ENCODE measurements at places on chromosomes 7 and 10.

DNA sequence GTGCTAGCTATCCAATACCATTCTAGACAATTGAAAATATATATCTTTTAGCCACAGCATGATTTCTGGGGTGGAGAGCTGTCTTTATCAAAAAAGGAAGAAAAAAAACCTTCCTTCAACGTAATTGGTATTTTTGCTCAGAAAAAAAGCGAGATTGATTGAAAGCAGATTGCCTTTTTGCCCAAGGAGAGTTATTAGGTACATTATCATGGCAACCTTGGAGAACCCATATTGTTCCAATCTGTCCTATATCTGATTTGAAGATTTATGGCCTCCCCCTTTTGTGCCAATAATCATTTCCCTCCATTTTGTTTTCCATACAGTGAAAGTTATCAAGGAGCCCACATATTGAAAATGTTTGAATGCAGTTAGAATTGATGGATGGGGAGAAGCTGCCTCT is 544.5 kb downstream of the KCNMA1 start:
- DNase-seq, result no peak

GRCh38 chr7:4610768-4611467 is 71.2 kb upstream of the FOXK1 start:
- DNase-seq, result peak; percentile 53

- peak; percentile 91 for DNase-seq
Measured at GRCh38 chr10:3852147-3852904, 67.3 kb upstream of the KLF6 start.

GRCh38 chr7:70134029-70134770 is 535.9 kb downstream of the AUTS2 start:
- no peak for DNase-seq

GRCh38 chr10:122018491-122018890 is 29.5 kb downstream of the TACC2 start:
- no peak for DNase-seq

GRCh38 chr7:54883576-54883975 is 124.6 kb upstream of the SEC61G start:
- DNase-seq, result no peak

DNA sequence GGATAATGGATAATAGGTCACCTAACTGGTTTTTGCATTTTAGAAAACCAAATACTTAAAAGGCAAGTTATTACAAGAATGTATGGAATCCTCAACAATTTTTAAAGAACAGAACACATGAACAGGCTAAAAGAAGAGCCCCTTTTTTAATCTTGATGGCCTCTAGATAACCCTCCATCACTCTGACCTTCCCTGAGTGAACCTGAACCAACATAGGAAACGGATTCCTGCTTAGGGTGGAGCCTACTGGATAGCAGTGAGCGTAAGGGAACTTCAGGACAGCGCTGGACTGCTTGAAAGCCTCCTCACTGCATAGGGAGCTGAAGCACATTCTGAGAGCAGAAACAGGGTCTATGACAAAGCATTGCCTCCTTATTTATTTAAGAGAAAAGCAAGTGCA is 20.5 kb downstream of the TRPV5 start:
- DNase-seq, result no peak

DNA sequence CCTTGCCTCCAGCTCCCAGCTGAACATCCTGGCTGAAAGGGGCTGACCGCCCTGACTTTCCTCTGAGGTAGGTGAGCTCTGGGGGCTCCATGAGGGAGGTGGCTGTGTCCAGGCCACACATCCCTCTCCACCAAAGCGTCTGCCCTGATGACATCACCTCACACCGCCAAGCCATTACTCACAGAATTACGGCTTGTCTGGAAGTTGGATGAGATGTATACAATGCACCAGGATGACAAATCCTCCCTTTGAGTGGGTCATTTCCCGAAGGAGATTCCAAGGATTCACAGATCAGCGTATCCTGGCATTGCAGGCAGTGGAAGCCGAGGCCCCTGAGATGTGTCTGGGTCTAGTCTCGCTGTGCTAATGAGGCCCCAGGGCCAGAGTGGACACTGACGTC is 15.1 kb upstream of the RET start:
- no peak for DNase-seq

DNA sequence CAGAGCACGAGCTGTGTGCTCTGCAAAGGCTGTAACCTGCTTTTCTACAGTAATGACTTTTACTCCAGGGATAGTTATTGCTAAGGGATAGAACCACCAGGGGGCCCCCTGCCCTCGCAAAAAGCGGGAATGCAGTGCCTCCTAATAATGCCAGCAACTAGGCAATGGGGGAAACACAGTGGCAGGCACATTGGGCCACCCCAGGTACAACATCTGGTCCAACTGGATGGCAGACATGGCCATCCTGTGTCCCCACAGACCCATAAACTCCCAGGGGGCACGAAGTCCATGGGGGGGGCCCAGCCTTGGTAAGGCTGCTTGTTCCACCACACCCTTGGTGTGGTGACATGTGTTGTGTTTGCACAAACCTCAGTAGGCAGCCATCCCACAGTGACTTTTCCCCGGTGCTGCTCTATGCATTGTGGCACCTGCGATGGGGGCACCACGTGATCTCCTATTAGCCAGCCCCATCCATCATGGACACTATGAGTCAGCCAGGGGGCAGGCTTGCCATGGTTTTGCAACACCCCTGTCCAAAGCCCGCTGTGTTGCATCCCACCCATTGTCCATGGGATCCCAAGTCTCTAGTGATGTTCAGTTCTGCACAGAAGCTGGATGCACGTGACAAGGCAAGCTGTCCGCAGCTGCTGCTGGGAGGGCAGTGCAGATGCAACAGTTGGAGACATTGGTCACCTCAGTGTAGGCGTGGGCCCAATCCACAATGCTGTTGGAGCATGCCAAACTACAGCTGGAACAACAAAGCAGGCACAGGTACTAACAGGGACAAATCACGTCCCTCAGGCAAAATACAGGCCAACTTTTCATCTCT is 84.0 kb downstream of the ANLN start:
- no peak for DNase-seq

DNA sequence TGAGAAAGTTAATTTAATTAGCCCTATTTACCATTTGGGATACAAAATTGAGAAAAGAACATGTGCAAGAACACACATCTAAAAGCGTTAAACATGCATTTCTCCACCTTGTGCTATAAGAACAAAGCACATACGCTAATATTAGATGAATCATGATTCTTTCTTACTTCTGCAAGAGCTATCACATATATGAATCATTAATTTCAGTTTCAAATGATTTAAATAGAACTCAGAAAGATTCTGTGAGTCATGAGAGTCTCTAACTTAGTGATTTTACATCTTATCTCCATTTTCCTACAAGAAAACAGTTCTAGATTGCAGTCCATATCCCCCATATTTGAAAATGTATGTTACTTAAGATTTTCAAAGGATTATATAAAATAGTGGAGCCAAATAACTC is 173.9 kb downstream of the RNLS start:
- no peak for DNase-seq
